C1 segment of cervical spinal cord (tissue), 14 donors: ENCODE measurements at places on chromosomes 6 and 20.

DNA sequence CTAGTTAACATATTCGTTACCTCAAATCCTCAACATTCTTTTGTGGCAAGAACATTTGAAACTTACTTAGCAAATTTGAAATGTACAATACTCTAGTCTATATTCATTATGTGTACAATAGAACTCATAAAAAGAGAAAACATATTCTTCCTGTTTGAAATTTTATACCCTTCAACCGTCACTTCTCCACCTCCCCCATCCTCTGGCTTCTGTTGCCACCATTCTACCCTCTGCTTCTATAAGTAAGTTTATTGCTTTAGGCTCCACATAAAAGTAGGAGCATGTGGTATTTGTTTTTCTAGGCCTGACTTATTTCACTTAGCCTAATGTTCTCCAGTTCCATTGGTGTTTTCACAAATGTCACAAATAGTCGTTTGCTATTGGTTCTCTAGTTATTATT lies 205.3 kb downstream of the TENT5A start:
- no peak for DNase-seq

DNA sequence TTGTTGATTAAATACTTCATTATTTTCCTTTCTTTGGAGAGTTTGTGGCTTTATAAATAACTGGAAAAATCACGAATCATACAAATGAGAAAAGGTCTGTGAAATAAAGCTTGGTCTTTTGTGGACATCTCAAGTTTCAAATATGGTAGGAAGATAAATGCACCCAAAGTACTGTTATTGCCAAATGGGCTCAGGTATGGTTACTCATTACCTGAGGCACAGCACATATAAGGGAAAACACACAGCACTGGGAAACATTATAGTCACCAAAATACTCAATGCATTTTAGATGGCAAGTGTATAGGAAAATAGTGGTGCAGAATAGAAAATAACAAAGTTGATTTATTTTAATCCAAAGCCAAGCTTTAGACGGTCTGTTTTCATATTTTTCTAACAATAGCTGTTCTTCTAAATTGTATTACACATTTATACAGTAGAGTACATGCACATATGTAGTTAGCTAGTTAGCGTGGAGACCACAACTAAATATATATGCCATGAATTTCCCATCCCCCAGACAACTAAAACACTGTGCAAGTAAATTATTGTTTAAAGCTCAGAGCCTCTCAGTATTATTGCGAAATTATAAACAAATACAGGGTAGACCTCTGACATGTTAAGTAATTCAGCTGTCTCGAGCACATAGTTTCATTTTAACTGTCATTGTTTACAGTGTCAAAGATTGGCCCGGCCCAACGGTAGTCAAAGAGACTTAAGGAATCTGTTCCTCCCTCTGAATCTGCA lies 336.0 kb downstream of the SYNE1 start:
- DNase-seq = no peak

DNA sequence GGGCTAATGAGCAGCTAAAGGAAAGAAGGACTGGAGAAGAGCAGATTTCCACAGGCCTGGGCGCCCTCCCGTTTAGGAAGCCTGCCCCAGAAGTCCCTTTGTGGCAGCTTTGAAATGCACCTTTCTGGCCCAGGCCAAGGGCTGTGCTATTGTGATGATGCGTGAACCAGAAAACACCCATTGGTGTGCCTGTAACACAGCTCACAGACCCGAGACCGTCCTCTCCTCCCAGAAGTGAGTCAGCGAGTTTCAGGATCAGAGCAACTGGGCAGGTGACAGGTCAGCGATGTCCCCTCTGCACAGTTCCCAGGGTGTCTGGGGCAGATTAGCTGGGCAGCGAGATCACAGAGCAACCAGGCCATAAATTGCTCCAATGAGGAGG lies 71.9 kb upstream of the SULF2 start:
- no peak for DNase-seq

DNA sequence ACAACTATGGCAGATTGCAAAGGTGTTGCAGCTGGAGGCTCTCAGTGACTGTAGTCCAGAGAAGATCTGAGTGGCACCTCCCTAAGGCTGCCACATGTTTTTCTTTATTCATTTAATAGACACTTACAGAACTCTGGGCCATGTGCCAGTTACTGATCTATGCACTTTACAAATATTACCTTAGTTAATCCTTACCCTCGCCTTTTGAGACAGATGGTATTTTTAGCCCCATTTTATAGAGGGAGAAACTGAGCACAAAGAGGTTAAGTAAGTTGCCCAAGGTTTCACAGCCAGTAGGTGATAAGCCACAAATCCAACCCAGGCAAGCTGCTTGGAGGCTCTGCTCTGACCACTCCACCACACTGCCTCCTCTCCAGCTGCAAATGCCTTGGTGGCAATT lies 6.5 kb upstream of the SCRT2 start:
- DNase-seq = no peak

- DNase-seq = no peak
Observed at GRCh38 chr20:64058536-64058935, 4.5 kb upstream of the TCEA2 start.
